NCI-H1436 treated with DMSO at 0.1 percent for 48 hours (cell line): ENCODE measurements at places on chromosomes 2 and 18.

GRCh38 chr2:176804392-176804791 is 408.2 kb upstream of the HNRNPA3 start:
- no peak for DNase-seq

DNA sequence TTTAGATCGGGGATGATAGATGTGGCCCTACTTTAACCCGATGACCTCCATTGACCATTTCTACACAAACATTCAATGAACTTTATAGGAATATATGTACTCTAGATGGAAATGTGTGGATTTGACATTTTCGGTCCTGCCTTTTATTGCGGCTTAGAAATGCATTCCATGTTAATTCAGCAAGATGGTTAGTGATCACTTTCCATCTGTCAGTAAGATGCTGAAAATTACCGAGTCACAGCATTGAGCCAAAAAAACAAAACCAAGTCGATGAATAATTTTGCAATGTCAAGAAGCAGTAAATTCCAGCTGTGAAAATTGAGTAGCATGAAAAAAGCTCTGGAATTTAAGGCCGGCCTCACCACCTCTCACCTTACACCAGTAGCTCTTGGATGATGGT is 1642.6 kb upstream of the NXPH2 start:
- DNase-seq: no peak

- DNase-seq: no peak
These were observed 10.9 kb downstream of the FEZ2 start for GRCh38 chr2:36587101-36587500.

GRCh38 chr2:163343316-163343715 is 392.5 kb downstream of the FIGN start:
- DNase-seq: no peak

DNA sequence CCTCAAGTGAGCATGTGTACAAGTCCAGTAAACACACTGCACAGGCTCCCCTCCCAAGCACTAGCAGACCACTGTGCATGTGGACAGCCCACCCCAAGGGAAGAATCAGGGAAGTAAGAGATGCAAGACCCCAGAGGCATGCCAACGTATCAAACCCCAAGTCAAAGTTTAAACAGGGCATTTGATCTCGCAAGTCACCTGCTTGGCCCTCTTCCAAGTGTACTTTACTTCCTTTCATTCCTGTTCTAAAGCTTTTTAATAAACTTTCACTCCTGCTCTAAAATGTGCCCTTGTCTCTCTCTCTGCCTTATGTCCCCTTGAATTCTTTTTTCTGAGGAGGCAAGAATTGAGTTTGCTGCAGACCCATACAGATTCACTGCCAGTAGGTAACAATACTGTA is 201.2 kb upstream of the PARD3B start:
- no peak for DNase-seq

- no peak for DNase-seq
These were observed at the start of gene EMILIN2 for GRCh38 chr18:2846636-2847316. Gene EMILIN2 (plus strand): TSS chr18:2847006. CDS start chr18:2847189, 183 bp downstream.

DNA sequence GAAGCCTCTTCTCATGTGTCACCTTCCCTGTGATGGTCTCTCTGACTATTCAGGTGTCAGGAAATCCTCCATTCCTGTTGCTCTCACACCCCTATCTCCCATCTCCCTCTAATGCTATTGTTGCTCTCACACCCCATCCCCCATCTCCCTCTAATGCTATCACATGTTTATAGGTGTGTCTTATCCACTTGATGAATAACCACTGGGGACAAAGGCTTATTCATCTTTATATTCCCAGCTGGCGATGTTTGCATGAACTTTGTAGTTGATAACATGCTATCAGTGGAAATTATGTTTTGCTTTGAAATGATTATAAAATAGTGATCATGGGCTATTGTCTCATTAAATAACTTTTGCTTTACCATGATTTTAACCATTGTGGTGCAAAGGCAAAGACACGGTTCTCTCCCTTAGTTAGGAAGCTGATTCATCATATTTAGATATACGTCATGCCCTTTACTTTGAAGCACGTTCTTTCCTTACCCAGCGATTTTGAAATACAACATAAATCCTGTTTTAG is 220.5 kb downstream of the PMAIP1 start:
- DNase-seq: no peak

GRCh38 chr2:203683932-203684556 is 22.4 kb upstream of the CD28 start:
- no peak for DNase-seq

GRCh38 chr2:3454802-3455201 is 64.5 kb downstream of the ADI1 start:
- no peak for DNase-seq

DNA sequence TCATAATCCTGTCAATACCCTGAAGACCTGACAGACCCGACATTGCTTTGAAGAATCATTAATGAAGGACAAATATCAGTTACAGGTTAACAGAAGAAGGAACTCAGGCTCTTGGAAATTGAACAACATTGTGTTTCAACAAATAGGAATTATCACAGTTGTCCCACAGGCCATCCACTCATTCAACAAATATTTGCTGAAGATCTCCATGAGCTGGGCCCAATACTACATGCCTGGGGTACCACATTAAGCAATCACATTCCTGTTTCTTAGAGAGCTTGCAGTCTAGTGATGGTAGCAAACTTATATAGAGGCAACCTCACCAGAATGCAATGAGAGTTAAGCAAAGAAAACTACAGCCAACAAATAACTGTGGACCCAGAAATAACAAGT is 671.6 kb upstream of the ACVR2A start:
- DNase-seq: no peak

- DNase-seq: no peak
These were observed 333.0 kb downstream of the TNS1 start for GRCh38 chr2:217669831-217670230.

DNA sequence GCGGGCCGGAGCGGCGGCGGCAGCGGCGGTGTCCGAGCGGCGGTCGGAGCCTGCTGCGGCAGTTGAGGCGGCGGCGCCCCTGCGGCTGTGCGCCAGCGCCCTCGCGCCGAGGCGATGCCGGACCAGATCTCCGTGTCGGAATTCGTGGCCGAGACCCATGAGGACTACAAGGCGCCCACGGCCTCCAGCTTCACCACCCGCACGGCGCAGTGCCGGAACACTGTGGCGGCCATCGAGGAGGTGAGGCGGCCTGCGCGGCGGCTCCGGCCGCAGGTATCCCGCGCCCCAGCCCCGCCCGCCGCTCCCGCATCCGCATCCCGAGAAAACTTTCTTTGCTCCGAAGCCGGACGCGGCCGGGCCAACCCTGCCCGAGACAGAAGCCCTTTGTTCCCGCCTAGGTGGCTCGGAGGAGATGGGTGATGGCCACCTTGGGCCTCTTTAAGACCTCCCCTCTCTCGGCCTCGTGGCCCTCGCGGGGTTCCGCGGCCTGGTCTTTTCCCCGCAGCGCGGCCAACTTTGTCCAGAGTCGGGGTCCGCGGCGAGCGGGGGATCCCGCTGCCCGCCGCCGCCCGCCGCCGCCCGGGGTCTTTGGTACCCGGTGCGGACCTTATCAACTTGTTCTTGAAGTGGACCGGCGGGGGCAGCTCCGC is 504 bp downstream of the ASAP2 start:
- DNase-seq: no peak

DNA sequence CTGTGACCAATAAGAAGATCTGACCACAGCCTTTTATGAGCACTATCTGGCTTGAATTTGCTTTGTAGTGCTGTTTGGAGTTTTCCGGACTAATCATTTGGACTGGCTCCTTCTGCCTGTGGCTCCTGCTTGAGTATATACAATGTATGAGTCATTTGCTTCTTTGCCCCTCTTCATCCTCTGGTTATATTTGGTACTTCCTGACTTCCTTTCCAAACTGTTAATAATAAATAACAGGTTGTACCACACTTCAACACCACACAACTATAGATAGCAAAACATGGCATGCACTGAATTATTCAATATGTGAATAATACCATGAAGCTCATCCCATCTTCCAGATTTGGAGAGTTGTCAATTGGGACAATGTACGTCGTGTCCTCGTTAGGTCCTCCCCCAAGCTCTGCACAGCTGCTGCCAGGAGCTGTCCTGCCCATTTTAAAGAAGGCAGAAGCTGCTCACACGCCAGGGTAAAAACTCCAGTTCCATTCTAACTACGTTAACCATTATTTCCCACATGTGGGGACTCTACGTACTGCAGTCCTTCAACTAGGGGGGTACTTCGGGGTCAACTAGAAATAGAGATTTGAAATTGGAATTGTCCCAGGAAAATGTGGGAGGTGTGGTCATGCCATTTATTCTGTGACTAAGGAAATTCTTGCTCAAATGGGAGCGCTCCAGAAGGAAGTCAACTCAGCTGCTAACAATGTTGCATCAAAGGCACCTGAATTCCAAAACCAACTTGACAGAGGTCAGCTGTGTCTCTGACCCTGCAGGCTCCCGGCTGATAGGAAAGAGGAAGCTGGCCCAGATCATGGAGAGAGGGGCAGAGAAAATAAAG is 38.1 kb downstream of the ST8SIA5 start:
- DNase-seq: no peak

- DNase-seq: no peak
These were observed 361.5 kb upstream of the RAB12 start for GRCh38 chr18:8247700-8248099.

GRCh38 chr2:219059725-219060682 is 717 bp downstream of the IHH start:
- DNase-seq: no peak

GRCh38 chr2:188798159-188798558 is 176.0 kb upstream of the COL3A1 start:
- no peak for DNase-seq

- no peak for DNase-seq
These were observed 37.3 kb downstream of the RNU4ATAC start for GRCh38 chr2:121567957-121568409.

DNA sequence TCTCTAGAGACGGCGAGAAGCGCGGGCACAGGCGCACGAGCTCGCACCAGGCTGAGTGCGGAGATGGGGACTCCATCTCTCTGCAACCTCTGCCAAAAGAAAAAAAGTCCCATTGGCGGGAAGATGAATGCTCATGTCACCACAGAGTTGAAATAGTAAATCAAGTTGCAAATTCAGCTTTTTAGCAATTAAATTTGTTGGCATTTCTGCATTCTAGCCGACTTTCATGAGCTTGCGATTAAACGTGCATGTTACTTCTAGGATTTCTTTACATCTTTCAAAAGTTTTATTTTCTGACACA is 588 bp downstream of the CHAC2 start:
- DNase-seq: no peak

DNA sequence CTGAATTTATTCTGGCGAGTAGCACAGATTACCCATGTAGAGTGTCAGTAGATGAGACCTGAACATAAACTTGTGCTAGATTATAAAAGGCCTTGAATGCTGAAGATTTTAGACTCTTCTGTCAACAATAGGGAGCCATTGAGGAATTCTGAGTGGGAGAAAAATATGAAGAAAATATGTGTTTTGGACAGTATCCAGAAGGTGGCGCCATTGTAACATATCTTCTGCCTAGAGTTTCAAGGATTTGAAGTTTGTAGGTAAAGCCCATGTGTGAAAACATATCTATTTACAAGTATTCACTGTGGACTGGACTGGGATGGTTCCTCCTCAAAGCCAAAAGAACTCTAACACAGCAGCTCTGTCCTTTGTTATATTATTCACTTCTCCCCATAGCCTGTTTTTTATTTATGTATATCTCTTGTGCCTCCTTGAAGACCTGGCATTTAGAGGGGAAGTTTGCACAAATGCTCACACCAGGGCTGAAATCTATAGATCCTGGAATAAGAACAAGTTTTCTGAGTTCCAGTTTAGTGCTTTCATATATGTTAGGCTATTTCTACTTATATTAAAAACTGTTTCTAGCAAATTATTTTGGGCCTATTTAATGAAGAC is 124.9 kb downstream of the RDH14 start:
- DNase-seq: no peak

- no peak for DNase-seq
These were observed 555.8 kb downstream of the SATB2 start for GRCh38 chr2:198901894-198902293.

- DNase-seq: no peak
These were observed 189.6 kb downstream of the HAUS1 start for GRCh38 chr18:46293742-46294181.

GRCh38 chr2:54524226-54524991 is 68.3 kb downstream of the SPTBN1 start:
- peak; percentile 14 for DNase-seq

DNA sequence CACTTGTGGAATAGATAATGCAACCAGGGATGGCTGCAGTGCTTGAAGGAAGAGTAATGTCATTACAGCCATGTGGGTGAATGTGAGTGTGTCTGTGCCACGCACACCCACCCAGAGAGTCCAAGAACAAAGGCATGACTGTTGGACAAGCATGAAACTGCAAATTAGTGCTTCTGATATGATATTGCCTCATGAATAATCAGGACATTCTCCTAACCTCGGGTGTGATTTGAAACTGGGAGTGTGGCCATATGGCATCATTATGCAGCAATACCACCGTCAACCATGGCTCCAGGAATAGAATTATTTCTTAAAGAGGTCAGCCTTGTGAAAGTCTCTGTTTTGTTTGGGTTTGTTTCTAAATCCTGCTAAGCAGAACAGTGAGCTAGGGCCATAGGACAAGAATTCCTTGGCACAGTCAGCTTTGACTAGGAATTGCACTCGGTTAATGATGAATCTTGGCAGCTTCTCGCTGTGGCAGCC is 678.0 kb upstream of the RAB6C start:
- no peak for DNase-seq

- no peak for DNase-seq
These were observed 592 bp upstream of the MARS2 start for GRCh38 chr2:197704434-197705120.

DNA sequence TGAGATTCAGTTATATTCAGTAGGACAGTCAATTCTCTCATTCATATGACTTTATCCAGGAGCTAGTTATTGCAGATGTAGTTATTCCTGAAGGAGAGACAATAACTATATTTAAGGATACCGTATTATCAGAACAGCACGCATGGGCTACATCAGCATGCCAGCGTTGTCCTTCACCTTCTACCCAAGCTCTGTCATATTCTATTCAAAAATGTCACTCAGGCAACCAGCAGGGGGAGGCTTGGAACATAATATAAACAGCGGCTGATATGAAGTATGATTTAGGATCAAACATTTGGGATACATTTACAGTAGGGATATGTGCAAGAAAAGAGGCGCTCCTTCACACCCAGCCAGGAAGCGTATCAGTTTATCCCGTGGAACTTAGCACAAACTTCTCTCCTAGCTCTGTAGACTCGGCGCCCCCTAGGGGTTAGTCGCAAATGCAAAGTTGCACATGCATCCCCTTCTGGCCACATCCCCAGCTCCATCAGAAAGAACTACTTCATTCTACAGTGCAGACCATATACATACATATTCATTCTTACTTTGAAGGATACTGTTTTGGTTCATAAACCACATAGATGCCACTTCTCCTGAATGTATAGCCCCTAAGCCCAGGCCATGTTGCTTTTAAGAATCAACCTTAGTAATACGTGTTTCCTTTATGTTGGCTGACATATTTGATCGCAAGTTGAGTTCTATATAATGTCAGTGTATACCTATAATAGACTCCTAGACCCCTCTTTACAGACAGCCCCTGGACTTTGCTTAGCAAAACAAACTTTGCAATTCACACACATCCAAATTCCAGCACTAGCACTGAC is 759.4 kb downstream of the ADCYAP1 start:
- DNase-seq: no peak
